ENCODE measurements at places on chromosomes 7 and 10.

DNA sequence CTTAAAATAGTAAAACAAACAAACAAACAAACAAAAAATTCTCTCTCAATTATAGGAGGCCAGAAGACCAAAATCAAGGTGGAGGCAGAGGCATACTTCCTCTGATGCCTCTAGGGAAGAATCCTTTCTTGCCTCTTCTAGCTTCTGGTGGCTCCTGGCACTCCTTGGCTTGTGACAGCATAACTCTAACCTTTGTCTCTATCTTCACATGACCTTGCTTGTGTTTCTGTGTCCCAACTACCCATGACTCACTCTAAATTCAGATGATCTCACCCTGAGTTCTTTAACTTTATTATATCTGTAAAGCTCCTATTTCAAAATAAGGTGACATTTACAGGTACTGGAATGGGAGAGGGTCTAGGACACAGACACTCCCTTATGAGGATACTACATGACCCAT lies 88.3 kb upstream of the ANTXRL start:
- DNase-seq, result no peak

DNA sequence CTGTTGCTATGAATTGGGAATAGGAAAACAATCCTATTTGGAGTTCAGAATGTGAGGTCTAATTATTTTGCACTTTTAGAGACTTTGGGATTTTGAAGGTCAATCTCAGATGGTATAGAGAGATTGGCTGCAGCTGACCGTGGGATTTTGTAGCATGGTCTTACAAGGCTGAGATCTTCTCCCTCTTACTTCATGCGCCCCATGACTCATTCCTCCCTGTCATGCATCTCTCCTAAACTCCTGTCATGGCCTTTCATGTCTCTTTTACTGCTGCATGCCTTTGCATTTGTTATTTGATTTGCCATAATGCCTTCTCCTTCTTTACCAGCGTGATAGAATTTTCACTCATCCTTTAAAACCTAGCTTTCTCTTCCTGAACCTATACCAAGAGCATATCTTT lies 133.1 kb downstream of the BBS9 start:
- no peak for DNase-seq

GRCh38 chr10:116112232-116113231 lies 160.5 kb downstream of the GFRA1 start:
- no peak for DNase-seq

DNA sequence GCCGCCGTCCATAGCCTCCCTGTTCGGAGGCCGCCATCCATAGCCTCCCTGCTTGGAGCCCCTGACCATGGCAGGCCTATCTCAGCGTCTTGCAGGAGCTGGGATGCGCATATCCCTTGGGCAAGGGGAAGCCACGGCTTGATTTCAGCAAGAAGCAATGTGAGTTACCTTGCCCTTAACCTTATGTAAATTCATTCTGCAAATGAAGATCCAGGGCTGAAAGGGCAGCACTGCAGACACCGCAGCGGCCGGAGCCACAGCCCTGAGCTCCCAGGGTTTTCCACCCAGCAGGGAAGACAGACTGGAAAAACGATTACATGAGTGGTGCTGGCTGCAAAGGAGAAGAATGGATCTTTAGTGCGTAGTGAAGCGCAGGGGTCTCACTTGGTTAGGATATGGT lies 95.8 kb downstream of the SEC61G start:
- DNase-seq, result no peak

- no peak for DNase-seq
These were observed 330.8 kb downstream of the ABCA13 start for GRCh38 chr7:48502021-48502420.

DNA sequence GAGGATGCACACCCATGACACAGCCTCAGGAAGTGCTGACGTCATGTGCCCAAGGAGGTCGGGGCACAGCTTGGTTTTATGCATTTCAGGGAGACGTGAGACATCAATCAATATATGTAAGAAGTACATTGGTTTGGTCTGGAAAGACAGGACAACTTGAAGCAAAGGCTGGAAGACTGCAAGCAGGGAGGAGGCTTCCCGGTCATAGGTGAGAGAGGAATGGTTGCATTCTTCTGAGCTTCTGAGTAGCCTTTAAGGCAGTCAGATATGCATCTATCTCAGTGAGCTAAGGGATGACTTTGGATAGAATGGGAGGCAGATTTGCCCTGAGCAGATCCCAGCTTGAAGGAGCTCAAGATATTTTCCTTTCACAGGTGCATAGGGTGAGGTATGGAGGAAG lies 349.5 kb downstream of the TYW1 start:
- no peak for DNase-seq

DNA sequence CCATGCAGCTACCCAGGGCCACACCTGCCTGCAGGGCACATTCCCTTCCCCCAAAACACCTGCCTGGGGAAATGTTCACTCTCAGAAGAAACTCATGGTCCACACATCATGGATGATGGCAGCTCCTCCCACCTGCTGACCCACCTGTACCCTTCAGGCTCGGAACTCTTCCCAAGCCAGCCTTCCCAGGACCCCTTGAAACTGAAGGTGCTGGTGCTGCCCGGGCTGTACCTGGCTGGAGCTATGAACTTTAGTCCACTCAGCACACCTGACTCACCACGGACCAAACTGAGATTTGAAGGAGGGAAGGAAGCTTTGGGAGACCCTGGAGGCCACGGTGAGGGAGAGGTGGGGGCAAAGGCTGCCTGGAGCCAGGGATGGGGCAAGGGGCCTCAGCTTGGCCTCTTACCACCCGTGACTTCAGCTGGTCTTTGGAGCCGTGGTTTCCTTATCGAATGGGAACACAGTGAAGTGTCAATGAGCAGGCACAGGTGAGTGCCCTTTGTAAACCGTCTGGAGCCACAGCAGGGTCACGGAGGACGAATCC lies 30.1 kb upstream of the INPP5A start:
- DNase-seq, result no peak

DNA sequence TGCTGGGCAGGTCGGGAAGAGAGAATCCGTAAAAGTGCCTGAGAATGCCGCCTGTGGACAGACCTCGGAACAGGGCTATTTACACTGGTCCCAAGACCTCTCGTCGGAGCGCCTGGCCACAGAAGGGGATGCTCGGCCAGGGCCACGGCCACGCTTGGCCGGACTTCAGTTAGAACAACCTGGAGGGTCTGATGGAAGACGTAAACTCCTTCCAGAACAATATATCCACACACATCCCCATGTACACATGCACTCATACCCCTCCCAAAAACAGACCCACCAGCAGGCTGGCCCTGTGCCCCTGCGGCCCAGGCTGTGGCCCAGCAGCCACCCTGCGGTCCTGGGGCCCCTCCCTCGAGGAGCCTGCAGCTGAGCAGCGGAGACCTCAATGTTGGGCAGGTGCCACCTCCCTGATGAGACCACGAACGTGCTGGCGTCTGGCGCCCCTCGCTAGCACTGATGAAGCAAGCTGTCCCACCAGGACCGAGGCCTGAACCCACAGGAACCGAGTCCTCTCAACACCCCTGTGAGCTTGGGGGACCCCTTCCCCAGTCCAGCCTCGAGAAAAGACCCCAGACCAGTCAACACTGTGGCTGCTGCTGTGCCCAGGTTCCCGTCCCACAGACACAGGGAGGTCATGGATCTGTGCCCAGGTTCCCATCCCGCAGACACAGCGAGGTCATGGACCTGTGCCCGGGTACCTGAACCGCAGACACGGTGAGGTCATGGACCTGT lies 8.9 kb downstream of the CFAP46 start:
- no peak for DNase-seq

DNA sequence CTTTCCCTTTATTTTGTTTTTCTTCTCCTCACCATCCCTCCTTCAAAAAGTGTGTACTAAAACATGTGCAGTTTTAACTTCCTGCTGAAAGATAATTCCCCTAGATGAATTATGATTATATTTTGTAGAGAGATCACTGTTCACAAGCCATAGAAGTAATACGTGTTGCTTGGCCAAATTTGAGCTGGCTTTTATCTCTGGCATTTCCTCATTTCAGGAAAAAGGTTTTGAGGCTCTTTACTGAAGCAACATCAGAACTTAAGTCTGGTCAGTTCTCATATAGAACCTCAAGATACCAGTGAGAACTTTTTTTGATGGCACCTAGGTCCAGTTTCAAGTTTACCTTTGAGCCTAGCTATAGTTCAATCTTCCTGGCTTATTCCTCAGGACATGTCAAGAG lies 463.3 kb downstream of the INHBA start:
- no peak for DNase-seq

DNA sequence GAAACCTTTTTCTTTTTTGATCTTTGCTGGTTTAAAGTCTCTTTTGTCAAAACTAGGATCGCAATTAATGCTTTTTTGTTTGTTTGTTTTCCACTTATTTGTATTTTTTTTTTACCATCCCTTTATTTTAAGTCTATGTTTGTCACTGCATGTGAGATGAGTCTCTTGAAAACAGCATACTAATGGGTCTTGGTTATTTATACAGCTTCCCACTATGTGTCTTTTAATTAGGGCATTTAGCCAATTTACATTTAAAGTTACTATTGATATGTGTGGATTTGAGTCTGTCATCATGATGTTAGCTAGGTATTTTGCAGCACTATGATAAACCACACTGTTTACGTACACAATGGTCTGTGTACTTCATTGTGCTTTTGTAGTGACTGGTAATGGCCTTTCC lies 34.7 kb upstream of the PPP1R3A start:
- no peak for DNase-seq

DNA sequence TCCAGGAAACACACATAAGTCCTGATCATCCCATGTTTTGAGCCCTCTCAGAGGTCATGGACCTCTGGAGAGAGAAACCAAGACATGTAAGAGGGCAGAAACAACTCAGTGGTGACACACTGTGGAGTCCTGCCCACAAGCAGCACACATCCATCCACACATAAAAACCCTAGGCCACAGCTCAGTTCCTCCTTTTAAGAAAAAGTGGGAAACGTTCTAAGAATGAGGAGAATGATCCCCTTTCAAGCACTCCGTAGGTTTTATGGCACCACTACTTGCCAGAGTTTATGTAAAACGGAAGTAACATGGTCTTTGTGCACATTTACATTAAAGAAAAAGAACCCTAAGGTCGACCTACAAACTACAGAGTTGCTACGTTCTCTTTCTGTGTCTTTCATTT lies 19.9 kb downstream of the ATAD1 start:
- no peak for DNase-seq

DNA sequence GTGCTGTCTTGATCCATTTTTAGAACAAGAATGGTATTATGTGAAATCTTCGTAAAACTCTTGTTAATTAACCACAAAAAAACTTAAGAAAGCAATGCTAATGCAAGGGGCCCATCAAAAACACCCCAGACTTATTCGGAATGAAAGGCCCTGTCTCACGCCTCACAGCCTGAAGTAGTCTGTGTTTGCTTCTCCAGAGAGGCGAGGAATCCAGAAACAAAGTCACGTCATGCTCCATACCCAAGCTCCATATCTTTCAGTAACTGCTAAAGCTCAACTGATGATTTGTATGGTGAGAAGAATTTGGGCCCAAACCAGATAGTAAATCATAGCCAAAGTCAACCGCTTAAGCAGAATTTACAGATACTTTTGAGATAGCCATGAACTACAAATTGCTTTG lies 155.4 kb downstream of the ATE1 start:
- no peak for DNase-seq

- DNase-seq, result no peak
These were observed 40.6 kb upstream of the MAGI2 start for GRCh38 chr7:79494046-79494445.

- no peak for DNase-seq
These were observed 172.2 kb downstream of the C7orf25 start for GRCh38 chr7:42739638-42740037.

DNA sequence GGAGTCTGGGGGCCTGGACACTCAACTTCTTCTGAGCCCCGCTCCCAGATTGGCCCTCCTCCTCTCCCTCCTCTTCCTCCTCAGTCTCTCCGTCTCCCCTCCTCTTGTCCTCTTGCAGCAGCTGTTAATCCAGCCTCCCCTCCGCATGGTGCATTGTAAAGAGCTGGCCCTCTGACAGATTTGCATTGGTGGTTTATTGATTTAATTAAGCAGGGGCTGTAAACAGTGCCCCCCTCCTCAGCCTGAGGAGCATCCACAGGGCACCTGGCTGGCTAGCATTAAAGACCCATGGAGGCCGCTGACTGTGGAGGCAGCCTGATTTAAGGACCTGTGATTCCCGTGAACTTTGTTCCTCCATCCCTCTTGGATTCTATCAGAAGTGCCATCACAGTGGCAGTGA lies 28.9 kb upstream of the PCBD1 start:
- DNase-seq, result no peak

GRCh38 chr7:158809596-158809995 lies 19.7 kb downstream of the ESYT2 start:
- no peak for DNase-seq

All from stimulated activated CD8-positive, alpha-beta memory T cell treated with anti-CD3 and anti-CD28 coated beads, Interleukin-4, amount 100 ng/mL, for 4 hours (primary cell).